ENCODE measurements at places on chromosomes 6 and 20.

GRCh38 chr6:106074146-106074545, 12.0 kb upstream of the PRDM1 start:
- no peak for DNase-seq

DNA sequence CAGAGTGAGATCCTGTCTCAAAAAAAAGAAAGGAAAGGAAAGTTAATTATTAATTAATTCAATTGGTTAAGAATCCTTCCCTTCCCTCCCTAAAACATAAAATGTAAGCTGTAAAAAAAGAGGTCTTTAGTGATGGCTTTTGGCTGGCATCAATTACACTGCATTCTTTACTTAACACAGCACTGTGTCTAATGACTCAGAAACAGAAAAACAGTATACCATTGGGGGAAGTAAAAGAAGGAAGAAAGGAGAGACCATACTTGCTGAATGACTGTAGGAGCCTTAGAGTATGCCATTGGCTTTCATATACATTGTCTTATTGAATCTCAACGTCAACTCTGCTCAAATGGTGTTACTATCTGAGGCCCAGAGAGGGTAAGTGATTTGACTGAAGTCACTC, 18.3 kb upstream of the CITED2 start:
- peak; percentile 18 for DNase-seq

DNA sequence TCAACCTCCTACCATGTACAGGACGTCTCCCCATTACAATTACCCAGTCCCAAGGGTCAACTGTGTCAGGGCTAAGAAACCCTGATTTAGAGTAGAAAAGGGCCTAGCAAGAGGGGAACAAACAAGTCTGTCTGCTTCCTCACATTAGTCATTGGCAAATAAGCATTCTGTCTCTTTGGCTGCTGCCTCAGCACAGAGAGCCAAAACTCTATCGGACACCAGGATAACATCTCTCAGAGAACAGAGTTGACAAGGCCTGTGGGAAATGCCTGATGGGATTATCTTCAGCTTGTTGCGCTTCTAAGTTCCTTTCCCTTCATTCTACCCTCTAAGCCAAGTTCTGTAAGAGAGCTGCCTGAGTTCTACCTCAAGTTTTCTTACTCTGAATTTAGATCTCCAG, 19.0 kb upstream of the VSX1 start:
- DNase-seq: no peak

- no peak for DNase-seq
These were observed 1.4 kb downstream of the C6orf132 start for GRCh38 chr6:42140756-42141602.

DNA sequence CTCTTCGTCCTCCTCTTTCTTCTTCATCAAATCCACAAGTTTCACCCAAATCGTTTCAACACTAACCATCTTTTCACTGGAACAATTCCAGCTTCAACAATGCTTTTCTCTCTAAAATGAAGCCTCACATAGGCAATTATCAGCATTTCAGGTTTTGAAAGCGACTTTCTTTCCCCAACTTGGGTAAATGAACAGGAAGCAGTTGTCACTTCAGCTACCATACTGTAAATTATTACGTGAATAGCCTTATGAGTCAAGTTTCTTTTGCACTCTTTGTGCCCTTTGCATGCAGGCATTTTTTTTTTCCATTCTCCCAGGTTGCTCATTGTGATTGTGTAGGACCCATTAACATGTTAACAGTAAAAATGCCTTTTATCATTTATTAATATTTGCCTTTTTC, 121.7 kb upstream of the BTBD3 start:
- no peak for DNase-seq

GRCh38 chr6:157711060-157711459, 112.0 kb upstream of the SNX9 start:
- no peak for DNase-seq

DNA sequence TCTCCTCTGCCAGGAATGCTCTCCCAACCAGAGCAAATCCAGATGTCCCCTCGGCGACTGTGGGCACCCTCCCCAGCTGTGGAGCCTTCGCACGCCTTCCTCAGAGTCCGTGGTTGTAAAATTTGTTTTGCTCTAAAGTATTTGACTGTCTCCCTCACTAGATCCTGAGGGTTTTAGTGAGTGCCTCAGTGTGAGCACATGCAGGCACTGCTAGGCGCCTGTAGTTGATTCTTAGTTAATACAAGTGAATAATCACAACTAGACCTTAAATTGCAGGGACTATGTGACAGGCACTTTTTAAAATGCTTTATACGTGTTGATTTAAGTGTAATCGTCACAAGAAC, 680 bp upstream of the MTCH1 start:
- no peak for DNase-seq

- no peak for DNase-seq
These were observed 8.7 kb upstream of the IFNGR1 start for GRCh38 chr6:137227871-137228302.

DNA sequence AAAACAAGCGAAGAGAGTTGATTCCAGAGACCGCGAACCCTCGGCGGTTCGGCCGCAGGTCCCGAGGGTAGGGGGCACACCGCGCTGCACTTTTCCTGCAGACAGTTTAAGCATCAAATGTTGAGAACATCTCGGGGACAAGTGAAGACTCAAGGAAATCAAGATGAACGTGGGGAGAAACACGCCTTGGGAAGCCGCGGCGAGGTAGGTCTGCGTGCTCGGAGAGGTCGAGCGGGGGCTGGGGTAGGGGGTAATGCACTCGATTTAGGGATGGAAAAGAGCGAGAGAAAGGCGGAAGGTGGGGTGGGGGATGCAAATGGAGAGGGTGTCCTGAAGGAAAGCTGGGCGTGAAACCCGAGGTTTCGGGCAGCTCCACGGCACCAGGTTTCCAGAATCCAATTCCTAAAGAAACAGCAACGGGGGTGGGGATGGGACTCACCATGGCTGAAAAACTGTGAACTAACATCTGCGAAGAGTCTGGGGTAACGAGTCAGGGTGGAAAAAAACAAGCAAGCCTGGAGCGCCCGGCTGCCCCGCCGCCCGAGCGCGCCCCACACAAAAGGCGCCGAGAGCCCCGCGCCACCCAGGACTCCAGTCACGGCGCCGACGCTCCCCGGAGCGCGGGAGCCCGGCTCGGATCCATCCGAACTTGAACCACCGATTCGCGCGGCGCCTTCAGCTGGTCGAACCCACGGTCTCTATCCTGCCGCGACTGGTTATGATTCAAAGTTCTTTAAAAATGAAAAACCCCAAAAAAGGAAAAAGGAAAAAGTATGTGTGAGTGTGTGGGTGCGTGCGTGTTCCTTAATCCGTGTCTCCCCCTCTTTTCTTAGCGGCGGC, 3.5 kb downstream of the TFAP2A start:
- no peak for DNase-seq

DNA sequence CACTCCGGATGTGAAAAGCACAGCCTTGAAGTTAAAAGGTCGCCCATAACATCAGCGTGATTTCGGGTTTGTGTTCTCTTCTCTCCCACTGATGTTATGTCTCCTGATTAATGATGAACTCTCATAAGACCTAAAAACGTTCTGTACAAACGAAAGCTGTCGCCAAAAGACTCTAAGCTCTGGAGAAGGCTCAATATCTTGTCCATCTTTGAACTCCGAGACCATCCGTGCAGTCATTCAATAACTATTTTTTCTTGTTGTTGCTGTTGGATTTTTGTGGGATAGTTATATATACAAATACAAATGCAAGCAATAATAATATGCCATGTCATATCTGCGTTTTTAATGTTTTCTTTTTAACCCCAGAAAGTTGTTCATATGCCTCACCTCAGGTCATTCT, 291.8 kb upstream of the MARCKS start:
- no peak for DNase-seq

DNA sequence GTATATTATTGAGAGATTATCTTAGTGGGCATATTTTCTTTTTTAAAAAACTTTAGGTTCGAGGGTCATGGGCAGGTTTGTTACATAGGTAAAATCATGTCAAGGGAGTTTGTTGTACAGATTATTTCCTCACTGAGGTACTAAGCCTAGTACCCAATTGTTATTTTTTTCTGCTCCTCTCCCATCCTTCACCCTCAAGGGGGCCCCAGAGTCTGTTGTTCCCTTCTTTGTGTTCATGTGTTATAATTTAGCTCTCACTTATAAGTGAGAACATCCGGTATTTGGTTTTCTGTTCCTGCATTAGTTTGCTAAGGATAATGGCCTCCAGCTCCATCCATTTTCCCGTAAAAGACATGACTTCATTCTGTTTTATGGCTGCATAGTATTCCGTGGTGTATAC, 247.9 kb upstream of the RAB32 start:
- no peak for DNase-seq

DNA sequence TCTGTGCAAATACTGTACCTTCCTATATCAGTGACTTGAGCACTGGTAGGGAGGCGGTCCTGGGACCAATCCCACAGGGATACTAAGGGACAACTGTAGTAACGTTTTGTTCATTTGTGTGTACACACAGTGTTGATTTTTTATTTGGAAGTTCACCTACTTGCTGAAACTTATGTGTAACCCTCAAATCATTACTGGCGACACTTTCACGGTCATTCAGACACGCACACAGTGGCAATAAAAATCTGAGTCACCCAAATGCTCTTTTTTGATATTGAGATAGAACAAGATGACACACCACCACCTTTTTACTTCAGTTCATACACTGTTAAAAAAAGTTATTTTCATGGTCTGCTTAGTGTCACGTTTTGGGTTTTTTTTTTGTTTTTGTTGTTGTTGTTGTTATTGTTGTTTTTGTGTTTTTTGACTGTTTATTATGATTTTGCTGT, 79.8 kb downstream of the QKI start:
- DNase-seq: no peak

GRCh38 chr6:76612954-76613353, 540.5 kb upstream of the IMPG1 start:
- DNase-seq: no peak

DNA sequence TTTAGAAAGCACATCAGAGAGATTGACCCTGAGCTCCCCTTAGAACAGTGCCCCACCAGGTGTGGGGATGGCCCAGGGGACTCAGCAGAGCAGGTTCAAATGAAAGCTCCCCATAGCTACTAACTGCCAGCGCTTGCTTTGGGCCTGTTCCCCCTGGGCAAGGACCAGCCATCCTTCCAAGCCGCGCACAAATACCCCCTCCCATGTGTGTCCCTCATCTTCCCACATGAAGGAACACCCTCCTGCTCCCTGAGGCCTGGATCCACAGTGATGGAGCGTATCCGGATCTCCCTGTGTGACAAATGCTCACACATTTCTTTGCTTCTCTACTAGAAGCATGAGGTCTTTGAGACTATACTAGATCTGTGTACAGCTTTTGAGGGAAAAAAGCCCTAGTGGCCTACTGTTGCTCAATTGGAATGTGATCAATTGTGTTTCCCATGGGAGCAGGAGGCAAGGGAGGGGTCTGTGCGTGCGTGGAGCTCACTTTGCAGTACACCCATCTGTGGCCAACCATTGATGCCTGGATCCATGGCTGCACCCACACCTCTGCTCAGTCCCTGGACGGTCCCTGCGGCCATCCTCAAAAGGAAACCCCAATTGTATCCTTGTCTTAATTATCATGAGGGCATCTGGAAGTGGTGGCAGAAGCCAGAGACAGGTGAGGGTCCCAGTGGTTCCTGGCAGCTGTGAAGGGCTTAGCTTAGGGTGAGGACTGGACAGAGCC, 1.4 kb upstream of the RAET1G start:
- no peak for DNase-seq

DNA sequence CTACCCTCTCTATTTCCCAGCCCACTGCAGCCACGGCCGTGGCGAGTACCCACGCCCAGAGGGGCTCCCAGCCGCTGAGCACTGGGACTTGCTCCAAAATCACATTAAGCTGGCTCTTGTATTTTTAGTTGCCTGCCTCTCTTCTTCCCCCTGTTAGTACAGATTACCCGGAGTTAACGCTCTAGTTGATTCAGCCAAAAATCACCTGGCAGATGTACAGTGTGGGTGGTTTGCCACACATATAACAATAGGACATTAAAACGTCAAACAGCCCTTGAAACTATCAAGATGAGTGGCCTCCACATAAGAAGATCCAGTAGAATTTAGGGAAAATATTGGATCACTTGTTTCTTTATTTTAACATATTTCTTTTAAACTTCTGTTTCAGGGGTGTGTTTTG, 268.8 kb upstream of the PRDM1 start:
- no peak for DNase-seq

GRCh38 chr6:120384671-120385070, 949.6 kb downstream of the TBC1D32 start:
- DNase-seq: peak; percentile 32

DNA sequence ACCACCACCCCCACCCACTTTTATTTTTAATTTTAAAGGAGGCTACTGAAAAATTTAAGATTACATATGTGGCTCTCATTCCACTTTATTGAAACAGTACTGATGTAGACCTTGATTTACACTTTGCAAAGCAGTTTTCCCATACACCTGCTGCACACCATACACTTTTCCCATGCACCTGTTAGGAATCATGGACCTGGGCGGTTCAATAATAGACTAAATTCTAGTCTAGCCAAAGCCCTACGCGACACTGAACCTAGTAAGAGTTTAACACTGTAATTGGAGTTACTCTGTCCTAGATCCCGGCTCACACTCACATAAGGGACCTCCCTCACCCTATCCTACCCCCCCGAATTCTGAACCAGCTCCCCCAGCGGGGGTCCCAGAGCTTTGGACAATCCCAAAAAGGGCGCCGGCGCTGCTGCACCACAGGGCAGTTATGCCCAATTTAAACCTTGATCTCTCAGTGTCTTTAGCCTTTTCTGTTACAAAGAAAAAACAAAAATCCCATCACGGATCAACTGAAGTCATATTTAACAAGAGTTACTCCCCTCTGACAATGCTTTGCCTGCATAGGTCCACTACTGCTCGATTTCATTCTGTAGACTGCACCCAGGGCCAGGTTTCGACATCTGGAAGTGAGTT, 2.4 kb upstream of the GCLC start:
- DNase-seq: no peak

DNA sequence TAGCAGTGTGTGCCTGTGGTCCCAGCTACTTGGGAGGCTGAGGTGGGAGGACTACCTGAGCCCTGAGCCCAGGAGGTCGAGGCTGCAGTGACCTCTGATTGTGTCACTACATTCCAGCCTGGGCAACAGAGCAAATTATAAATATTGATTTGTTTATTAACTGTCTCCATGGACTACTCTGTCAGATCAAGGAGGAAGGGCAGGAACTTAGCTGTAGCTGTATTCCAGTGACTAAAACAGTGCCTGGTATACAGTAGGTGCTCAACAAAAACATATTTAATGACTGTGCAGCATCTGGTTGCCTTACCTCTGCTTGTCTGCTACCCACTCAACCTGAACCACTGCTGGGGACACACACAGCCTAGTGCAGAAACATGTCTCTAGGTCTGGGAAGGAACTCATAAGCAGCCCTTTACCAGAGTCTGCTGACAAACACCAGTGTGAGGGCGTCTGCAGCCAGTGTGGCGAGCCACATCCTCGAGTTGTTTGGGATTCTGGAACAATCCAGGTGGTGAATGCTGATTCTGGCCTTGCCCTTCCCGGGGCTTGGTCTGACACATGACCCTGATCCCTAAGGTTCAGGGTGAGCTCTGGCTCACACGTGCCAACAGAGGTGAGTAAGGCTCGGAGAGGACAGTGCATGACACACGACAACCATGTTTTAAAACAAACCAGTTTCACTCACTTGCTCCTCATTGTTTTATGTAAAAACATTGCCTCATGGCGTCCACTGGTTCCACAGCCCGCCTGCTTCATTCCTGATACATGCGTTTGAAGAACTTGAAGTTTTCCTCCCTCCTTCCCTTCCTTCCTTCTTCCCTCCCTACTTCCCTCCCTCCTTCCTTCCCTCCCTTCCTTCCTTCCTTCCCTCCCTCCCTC, 117.9 kb upstream of the ZNF217 start:
- DNase-seq: no peak
